Activated CD4-positive, alpha-beta T cell treated with anti-CD3 and anti-CD28 coated beads, Interleukin-2, amount 50 U/mL, for 24 hours (primary cell): ENCODE measurements at places on chromosomes 12 and 14.

GRCh38 chr12:64813723-64814122 lies 10.7 kb upstream of the TBC1D30 start:
- DNase-seq, result no peak

- DNase-seq, result no peak
These were observed 5.7 kb downstream of the TRAF3 start for GRCh38 chr14:102782974-102783373.

GRCh38 chr14:63725786-63726460 lies 1.9 kb downstream of the SGPP1 start:
- DNase-seq, result no peak

GRCh38 chr12:72839696-72840095 lies 567.5 kb downstream of the TRHDE start:
- no peak for DNase-seq

DNA sequence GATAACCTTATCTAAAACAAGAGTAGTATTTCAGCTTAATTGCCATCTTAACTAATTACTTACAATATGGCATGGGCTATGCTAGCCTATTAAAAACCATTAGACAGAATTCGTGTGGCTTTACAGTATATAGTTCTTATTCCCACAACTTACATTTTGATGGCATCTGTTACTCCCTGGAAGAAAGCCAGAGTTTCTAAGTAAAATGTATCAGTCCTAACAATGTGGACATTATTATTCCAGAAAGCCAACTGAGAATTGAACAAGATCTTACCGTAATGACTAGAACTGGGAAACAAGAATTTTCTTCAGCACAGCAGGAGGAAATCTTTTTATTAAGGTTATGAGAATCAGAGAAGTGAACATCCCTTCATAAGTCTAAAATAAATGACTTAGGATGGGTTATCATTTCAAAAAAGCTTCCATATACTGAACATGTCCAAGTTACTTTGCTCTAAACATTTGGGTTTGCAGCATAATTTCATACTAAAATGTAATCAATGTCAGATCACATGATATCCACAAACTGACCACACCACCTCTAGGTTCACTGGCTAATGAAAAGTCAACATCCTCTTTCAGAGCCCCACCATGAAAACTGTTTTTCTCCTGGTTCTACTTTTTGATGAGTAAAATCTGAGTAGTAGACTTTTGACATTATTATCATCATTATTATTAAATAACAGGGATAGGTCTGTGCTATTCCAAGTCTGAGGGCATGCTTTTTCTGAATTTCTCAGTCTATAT lies 179.7 kb downstream of the SSPN start:
- no peak for DNase-seq
